ENCODE measurements at places on chromosomes 3 and 15.

- peak; percentile 63 for DNase-seq
Measured at GRCh38 chr3:132134611-132135010, 99.8 kb upstream of the CPNE4 start.

DNA sequence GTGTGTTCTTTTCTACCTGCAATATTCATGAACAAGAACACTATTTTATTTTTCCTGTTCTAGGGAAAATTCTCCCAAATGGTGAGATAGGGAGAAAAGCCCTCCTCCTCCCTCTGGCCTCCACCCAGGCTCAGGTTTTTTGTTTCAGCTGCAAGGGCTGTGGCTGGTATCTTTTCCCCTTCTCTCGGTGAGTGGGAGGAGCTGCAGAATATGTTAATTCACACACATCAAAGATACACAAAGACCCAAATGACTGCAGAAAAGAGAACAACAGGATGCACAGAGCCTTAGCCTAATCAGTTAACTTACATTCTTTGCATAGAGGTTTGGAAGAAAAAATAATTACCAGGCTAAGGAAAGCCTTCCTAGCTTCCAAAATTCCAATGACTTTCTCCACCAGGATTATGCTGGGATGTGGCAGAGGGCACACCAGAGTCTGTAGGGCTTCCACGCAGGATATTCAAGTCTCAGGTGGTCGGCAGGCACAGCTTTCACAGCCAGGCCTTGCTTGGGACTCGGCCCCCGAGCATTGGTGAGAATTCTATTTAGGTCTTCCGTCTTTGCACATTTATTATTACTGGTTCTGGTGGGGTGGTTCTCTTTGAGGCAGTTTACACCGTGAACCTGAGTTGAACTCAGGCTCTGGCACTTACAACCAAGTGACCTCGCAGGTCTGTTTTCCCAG is 64.9 kb downstream of the ABHD5 start:
- no peak for DNase-seq

- no peak for DNase-seq
Measured at GRCh38 chr3:30643763-30644462, 37.5 kb downstream of the TGFBR2 start.

DNA sequence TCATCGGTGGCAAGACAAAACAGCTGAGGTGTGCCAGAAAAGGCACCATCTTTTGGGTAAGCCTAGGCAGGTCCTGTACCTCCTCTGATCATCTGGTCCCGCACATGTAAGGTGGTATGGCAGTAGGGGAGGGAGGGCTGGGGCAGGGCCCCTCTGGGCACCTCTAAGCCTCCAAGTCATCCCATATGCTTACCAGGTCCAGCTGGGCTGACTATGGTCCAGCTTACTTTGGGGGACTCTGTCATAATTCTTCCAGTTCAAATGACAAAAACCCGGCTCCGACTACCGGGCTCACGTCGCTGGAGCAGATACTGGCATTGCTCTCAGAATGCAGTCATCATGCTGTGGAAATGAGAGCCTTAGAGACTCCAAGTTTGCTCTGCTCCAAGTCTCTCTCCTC is 1.9 kb upstream of the RAB6B start:
- no peak for DNase-seq

DNA sequence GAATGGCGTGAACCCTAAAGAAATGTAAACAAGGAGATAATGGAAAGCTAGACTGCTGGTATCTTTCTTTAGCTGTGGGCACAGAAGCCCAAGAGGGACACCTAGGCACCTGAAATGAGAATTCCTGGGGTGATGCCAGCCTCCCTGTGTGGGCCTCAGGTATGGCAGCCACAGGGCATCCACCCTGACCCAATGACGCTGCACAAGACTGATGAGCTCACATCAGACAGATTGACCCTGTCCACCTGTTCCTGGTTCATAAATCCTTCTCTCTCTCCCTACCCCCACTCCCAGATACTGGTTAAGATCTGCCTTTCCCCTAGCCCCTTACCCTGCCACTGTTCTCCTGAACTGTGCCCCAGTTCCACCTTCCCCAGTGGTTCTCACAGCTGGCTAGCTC is 1.5 kb downstream of the GLB1 start:
- no peak for DNase-seq

- no peak for DNase-seq
Measured at GRCh38 chr3:177013681-177014280, 183.5 kb downstream of the TBL1XR1 start.

DNA sequence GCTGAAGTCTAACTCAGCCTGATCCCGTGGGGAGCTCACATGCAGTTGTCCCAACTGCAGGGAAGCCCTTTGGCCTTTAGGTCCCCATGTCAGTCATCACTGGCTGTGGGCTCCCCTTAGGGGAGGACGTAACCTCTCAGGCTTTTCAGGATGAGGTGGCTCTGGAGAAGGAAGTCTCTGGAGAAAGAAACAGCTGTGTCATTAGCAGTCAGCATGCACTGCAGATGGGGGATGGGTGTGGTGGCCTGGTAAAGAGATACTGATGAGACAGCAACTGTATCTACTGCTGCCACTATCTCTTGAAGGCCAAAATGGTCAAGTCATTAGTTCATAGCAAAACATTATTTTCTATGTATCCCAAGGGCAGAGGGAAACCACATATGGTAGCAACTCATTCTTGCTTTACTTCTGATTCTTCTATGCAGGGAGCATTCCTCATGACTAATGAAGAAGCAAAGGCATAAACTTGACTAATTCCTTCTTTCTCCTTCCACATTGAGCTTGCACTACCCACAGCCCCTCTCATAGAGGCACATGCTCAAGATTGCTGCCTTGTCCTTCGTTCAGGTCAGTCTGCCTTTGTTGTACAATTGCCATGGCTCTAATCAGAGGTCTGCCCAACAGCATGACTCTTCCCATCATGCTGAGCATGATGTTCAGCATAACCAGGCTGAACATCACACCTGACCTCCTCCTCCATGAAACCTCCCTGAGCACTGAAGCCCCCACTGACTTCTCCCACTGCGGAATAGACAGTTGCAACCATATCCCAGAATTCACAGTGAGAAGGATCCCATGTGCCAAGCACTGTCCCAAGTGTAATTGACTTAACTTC is 47.8 kb upstream of the TMEM158 start:
- DNase-seq = peak; percentile 26

DNA sequence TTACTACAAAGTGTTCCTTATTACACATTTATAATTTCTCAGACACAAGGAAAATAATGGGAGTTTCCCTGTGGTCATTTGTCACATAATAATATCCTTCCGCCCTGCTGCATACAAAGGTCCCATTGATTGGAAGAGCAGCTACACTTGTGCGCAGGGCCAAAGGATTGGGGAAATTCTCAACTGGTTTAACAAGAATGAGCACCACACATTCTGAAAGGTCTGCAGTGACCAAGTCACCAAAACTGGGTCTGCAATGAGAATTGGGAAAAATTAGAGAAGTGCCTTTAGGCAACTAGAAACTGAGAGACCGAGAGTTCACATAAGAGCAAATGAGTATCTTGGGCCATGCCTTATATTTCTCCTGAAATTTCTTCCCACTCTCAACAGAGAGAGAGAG is 98.2 kb upstream of the NR2F2 start:
- DNase-seq = no peak

- DNase-seq = peak; percentile 76
Measured at GRCh38 chr3:129656659-129657247, 50.3 kb upstream of the PLXND1 start.

GRCh38 chr15:56052395-56053045 is 59.1 kb upstream of the NEDD4 start:
- DNase-seq = peak; percentile 44

DNA sequence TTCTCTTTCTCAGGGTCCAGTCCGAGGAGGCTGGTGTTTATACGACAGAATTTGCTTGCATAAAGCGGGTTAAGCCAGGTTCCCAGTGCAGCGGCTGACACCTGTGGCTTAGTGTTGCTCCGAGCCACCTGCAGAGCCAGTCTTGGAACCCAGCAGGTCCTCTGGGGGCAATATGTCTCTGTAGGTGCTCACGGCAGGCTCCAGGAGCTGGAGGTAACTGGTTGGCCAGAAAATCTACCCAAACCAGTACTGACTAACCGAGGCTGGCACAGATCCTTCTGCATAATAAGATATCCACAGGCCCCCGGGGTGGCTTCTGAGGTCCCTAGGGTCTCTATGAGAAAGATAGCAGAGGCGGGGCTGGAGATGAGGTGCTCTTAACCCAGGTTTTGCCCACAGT is 3.2 kb downstream of the MGLL start:
- no peak for DNase-seq

GRCh38 chr15:73051807-73052652 is at the start of gene NEO1:
TSS of gene NEO1 (plus strand) at chr15:73052463. CDS start at chr15:73052676, 213 bp downstream.
- DNase-seq = peak; percentile 90

DNA sequence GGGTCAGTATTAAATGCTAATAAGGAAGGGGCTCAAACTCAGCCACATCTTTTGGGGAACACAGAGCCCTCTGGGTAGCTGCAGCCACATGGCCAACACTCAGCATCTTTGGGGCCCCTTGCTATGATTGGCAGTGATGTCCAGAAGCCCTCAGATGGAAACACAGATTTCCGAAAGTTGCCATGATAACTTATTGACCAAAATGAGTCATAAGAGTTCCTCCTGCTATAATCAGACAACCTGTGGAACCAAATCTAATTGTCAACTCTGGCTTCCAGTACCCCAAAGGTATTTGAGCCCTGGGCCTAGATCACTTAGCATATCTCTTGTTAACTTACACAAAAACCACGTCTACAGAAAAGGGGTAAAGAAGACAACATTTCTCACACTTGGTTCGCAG is 392.2 kb downstream of the KCNH8 start:
- no peak for DNase-seq

GRCh38 chr15:57920911-57921310 is 144.6 kb downstream of the ALDH1A2 start:
- no peak for DNase-seq

- DNase-seq = no peak
Measured at GRCh38 chr15:82643992-82644391, 3.2 kb downstream of the CPEB1 start.

DNA sequence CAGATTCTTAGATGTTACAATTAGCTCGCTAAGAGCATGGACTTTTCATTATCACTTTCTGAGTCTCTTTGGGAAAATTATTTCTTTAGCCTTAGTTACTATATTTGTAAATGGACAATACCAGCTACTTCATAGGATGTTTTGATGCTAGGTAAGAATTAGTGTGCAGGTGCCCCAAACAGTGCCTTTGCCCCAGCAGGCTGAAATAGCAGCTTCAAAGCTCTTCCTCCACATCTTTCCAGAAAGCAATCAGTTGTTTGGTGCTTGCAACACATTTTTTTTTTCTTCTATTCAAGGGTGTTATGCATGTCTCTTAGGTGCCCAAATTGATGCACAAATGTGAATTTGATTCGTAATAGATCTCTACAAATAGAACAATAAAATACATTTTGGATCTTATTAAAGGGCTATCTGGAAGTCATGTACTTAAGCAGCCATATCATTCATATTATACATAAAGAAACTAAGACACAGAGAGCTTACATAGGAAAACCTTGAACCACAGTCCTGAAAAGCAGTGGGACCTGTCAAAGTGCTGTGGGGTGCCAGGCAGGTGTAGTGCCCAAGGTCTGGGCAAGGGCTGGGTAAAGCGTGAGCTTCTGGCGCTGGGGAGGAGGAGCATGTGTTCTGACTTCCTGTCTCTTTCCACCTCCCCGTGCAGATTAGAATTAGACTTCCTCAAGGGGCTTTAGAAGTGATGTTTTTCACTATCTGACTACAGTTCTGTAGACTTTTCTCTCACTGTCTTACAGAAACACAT is 62.9 kb downstream of the FNDC3B start:
- DNase-seq = no peak

- DNase-seq = no peak
Measured at GRCh38 chr15:57792724-57793449, 86.4 kb downstream of the POLR2M start.

DNA sequence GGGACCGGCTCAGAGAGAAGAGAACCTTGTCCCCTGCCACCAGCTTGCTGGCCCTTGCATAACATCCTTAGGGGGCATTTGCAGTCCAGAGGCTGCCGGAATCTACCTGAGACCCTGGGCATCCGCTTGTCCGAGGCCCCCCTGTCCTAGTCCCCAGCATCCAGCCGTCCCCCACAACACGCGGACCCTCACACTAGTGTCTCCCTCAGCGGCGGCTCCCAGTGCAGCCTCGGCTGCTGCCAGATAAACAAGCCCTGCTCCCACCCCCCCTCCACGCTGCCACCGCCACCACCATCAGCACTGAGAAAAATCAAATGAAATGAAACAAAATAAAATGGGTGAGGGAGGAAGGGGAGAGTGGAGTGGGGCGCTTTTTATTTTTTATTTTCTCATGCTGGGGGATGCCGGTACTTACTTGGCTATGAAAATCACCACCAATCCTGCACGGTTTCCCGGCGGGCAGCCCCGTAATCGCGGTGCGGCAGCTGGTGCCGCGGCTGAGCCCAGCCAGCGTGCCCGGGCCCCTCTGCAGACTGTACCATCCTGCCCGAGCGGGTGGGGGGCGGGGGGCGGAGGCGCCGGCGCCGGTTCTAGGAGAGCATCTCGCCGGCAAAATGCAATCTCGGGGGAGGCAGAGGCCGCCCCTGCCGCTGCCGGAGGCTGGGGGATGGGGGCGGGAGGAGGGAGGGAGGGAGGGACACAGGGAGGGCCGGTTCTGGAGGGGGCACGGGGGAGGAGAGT is at the start of gene ATP2B2:
TSS of gene ATP2B2 (minus strand) at position 537 of the 741 bp plus-strand sequence. CDS start 56,043 bp downstream, outside the sequence.
- no peak for DNase-seq

DNA sequence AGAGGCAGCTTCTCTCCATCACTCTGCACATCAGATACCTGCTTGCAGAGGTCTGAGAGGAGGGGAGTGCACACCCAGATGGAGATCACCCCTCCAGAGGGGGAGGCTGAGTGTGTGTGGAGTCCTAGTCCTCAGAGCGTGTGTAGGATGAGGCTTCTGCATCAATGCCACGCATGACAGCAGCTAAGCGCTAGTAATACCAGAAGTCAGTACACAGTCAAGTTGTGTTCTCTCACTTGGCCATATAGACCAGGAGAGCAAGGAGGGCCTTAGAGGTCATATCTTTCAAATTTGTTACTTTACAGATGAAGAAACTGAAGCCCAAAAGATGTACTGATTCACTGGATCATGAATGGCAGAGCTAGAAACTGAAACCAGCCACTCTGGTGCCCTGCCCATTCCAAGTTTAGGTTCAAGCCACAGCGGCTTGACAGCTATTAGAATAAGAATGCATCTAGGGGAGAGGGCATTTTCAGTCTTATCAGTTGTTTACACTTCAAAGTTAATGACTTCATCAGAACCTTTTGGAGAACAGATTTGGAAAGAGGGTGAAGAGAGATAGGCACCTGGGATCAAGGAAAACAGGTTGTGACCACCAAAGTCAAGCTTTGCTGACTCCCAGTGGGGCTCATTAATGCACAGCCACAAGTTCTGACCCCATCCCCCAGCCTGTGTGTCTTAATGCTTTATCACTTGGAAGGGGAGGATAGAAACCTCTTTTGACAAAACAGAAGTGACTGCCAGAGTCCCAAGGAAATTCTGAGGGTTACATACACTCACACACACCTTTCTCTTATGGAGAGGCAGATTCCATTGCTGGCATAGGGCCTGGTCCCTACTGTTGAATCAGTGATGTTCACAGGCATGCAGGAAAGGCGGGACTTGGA is 310.3 kb downstream of the CHST2 start:
- DNase-seq = no peak

GRCh38 chr3:30544812-30545211 is 61.6 kb upstream of the TGFBR2 start:
- DNase-seq = no peak

Data from Caki2 (cell line).